SW 1271 (cell line): ENCODE measurements at places on chromosomes 4 and X.
A peak's percentile ranks its signal among the peaks of the same experiment; 100 is the strongest.

DNA sequence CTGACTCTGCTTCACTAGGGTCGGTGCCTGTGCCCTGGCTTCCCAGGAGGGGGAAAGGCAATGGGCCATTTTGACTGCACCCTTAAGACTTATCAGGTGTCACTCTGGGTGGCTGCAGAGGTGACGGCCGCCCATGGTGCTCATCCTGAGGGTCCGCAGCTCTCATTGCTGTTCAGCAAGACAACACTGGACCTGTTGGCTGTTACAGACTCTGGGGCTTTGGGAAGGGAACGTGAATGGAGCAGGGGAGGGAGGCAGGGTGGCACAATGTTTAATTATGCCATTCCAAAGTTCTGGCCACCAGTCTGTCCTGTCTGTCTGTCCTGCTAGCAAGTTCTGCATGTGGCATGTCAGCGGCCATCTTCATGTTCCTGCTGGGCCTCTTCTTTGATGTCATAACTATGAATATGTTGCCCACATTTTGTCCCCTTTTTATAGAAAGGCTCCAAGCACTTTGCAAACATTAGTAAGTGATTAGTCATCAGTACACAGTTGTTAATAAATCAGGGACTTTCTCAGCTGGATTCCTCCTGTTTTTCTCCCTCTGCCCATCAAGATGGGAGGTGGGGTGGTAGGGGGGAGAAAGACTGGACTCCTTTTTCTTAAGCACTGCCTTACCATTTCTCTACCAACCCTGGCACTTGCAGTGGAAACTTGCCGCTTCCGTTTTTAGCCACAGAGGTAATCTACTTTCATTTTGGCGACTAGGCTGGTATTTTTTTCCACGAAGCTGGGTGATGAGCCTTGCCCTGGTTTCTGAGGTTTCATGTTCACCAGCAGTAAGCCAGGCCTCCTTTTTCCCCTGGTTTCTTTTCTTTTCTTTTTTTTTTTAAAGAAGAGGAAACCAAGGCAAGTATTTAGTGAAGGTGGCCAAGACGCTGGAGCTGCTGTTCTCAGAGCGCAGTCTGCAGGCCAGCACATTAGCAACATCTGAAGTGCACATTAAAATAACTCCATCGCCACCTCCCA is 88.6 kb upstream of the TRIM2 start:
- DNase-seq, result peak; percentile 11

GRCh38 chr4:81404294-81404693 is 67.4 kb downstream of the RASGEF1B start:
- DNase-seq, result no peak

GRCh38 chrX:69082055-69082752 is 83.0 kb downstream of the PJA1 start:
- DNase-seq, result no peak

DNA sequence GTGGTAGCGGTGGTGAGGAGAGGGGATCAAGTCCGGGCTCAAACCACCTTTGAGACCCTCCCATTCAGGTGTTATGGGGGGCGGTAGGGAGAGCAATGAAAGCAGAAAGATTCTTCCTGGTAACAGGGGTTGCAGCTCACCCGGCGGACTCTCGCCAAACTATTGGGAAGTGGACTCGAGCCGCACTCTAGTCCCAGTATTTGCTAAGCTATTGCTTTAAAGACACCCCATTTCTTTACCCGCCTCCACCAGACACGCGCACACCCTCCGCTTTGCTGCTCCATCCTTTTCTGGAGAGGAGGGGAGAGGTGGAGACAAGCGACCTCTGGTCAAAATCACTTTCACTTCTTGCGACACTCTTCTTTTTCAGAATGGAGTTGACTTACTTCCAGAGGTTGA is 625 bp upstream of the GABRA4 start:
- DNase-seq, result no peak

DNA sequence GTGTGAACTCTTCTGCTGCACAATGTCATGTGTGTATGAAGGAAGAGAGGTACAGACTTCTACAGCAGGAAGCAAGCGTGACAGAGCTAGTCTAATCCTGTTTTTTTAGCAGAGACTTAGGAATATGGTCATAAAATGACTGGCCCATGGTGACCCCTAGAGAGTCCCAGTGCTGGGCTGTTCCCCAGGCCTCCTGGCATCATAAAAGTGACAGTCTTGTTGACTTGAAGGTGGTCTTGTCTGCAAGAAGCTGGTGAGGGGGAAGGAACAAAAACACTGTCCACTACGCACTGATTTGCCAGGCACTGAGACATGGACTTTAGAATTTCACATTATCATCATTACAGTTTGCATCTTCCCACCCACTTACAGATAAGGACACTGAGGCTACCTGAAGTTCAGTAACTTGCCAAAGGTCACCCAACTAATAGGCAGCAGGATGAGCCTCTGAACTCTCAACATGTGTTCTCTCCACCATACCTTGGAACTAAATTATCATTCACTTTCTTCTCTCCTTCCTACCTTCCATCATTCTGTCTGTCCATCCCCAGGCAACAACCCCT is 63.0 kb downstream of the HADH start:
- DNase-seq, result no peak

DNA sequence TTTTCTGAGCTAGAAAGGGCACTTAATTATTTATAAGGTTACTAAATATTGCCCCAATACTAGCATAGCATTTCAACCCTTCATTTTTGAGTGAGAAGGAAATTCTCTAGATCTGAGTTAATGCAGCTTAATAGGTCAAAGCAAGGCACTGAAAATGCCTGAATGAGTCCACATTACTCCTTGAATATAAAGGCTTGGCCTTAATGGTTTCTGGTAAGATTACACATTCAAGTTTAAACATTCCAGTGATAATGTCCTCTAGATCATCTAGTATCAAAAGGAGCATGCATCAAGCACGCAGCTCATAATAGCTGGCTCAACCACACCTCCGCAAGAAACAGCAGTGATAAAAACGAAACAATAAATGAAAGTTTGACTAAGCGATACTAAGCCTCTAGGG is 87.5 kb downstream of the SPANXN3 start:
- no peak for DNase-seq

DNA sequence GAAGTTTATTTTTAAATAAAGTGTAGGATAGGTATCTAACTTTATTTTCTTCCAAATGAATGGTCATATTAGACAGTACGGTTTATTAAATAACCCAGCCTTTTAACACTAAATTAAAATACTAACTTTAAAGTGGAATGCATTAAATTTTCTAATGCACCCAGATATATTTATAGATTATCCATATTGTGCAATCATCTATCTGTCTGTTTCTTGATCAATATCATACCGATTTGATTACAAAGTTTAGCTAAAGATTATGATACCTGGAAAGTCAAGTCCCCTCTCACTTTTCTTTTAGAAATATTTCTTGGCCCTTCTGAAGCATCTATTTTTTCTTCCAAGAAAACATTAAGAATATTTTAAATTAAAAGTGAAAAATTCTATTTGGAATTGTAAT is 124.3 kb upstream of the PDE5A start:
- DNase-seq, result no peak

DNA sequence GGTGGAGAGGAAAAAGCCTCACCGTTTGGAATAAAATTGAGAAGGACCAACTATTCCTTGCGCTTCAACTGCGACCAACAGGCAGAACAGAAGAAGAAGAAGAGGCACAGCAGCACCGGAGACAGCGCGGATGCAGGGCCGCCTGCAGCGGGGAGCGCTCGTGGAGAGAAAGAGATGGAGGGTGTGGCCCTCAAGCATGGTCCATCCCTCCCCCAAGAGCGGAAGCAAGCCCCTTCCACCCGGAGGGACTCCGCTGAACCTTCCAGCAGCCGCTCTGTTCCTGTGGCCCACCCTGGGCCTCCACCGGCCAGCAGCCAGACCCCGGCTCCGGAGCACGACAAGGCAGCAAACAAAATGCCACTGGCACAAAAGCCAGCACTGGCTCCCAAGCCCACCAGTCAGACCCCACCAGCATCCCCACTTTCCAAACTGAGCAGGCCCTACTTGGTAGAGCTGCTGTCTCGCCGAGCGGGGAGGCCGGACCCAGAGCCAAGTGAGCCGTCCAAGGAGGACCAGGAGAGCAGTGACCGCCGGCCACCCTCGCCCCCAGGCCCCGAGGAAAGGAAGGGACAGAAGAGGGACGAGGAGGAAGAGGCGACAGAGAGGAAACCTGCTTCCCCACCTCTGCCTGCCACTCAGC is 71.2 kb downstream of the AASDH start:
- no peak for DNase-seq

DNA sequence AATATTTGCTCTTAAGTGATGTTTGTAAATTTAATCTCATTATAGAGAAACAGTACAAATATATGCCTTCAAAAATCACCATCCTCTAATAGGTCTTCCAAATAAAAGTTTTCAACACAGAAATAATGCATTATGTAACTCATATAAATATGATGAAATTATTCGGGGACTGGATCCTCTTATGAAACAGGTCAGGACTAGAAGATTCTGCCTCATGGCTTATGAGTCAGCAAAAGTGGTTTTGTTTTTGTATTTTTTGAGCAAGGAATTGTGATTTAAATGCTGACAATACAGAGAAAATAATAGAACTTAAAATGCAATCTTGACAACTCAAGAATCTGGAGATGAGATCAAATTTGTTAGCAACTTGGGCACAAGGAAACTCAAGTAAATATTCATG is 179.7 kb upstream of the NDP start:
- DNase-seq, result no peak

- DNase-seq, result no peak
Measured at GRCh38 chr4:89788206-89789072, 48.5 kb downstream of the SNCA start.

GRCh38 chr4:11700751-11701226 is 272.1 kb upstream of the HS3ST1 start:
- DNase-seq, result no peak

- DNase-seq, result no peak
Measured at GRCh38 chr4:68905939-68906779, 45.4 kb downstream of the UGT2A3 start.

DNA sequence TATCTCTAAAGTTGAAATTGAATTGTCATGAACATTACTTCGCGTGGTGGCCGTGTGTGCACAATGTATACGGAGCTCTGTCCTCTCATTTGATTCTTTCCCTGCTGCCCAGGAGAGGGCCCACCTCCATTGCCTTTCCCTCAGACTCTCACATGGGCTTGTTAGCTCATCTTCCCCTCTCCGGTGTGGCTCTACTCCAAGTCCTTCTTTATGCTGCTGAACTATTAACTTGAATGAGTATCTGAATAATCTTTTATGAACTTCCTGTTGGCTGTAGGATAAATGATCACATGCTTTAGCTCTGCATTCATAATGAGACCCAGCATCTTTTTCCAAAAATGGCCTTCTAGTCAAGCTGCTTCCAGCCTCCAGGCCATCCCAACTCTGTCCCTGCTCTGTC is 68.8 kb upstream of the CLNK start:
- no peak for DNase-seq

- DNase-seq, result no peak
Measured at GRCh38 chr4:4555916-4556315, 14.1 kb upstream of the STX18 start.

DNA sequence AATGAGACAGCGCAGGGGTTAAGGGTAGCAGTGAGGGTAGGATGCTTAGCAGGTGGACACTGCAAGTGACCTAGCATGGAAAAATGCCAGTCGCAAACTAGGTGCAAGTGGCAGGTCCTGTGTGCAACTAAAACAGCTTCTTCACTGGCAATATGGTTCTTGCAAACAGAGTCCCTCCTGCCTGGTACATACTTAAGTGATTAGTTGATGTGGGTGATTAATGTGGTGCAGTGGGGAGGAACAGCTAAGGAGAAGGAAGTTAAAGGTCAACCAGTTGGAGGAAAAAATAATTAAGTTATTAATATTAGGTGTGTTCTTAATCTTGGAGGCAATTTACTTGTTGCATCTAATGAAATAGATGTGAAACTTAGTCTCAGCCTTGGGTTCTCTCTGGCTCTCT is 121.6 kb upstream of the IGFBP7 start:
- DNase-seq, result no peak

GRCh38 chrX:100700809-100701208 is 31.1 kb downstream of the SYTL4 start:
- no peak for DNase-seq

DNA sequence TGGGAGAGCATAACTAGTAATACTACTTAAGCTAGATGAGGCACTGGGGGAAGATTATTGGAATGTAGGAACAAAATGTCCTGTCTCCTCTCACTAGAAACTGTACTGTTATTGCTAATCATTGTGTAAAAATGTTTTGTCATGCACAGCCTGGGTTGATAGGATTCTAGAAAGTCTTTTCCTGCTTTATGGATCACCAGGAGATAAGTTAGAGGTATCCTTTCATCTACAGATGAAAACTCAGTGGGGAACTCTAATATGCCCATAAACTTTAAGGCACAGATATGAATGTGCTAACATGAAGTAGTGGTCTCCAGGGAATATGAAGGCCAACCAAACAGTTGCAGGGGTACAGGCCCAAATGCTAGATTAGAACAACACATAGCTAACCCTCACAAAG is 57.5 kb downstream of the SRPX start:
- DNase-seq, result no peak

DNA sequence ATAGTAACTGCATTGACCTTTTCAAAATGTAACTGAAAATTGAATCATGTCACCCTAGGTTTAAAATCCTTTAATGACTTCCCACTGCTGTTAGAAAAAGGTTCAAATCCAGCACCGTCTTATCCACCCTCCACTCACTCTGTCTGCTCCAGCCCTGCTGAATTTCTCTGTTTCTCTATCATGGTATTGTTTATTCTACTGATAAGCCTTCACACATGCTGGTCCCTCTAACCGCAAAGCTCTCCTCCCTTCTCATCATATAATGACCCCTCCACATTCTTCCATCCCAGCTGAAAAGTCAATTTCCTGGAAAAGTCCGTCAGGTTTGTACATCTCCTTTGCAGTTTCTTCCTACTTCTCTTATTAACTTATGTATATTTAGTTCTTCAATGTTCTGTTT is 389.2 kb upstream of the F9 start:
- DNase-seq, result no peak
